Myometrial cell (primary cell): ENCODE measurements at places on chromosomes 7 and 10. TPM values are rescaled to one million over a fixed set of nuclear protein-coding genes. Genes with fewer than 3 reads are reported as not detected.

Gene ZNF467
- 1.4 and 3.0 TPM in 2 replicates for total RNA-seq

Gene LUC7L2
- 30.8 and 32.8 TPM in 2 replicates for total RNA-seq

Gene PPP1R17
- not detected in 2 replicates for total RNA-seq

Gene CRYGN
- total RNA-seq, result not detected in 2 replicates

Gene PSPH
- total RNA-seq, result 134 and 148 TPM in 2 replicates

Gene CHAT
- not detected in 2 replicates for total RNA-seq

Gene ZNF804B
- not detected in 2 replicates for total RNA-seq

Gene MSMB
- total RNA-seq, result not detected in 2 replicates

Gene NEUROG3
- total RNA-seq, result not detected in 2 replicates

Gene SPDYE5
- not detected in 2 replicates for total RNA-seq

Gene CPEB3
- total RNA-seq, result 0.29 and 0.53 TPM in 2 replicates

Gene SEC24C
- 67.7 and 68.9 TPM in 2 replicates for total RNA-seq

Gene TMEM139
- total RNA-seq, result not detected in 2 replicates

Gene CCL24
- total RNA-seq, result not detected in 2 replicates

Gene ZNF727
- not detected in 2 replicates for total RNA-seq
